ENCODE measurements at places on chromosomes 1 and 21. TPM values are rescaled to one million over a fixed set of nuclear protein-coding genes. Genes with fewer than 3 reads are reported as not detected.
A peak's percentile ranks its signal among the peaks of the same experiment; 100 is the strongest.

DNA sequence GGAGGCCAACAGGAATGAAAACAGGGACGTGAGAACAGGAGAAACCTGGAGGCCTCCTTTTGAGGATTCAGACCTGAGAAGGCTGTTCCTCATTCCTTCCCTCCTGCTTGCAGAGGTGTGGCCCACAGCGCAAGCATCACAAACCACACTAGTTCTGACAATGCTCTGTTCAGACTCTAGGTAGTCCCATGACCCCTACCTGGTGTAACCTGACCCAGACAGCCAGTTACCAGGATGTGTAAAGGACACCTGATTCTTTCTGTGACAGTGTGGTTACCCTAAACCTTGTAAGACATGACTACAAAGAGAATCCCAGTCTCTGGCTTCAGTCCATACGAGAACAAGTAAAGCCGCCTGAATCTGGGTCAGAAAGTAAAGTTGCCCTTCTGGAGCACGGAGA is 3.2 kb downstream of the MECR start:
- no peak for DNase-seq

Gene MSH4
- total RNA-seq = 0.21 TPM

GRCh38 chr1:201299968-201300367 is 16.7 kb downstream of the PKP1 start:
- DNase-seq = no peak

- no peak for DNase-seq
Observed at GRCh38 chr1:119387858-119388257, 19.3 kb downstream of the HAO2 start.

DNA sequence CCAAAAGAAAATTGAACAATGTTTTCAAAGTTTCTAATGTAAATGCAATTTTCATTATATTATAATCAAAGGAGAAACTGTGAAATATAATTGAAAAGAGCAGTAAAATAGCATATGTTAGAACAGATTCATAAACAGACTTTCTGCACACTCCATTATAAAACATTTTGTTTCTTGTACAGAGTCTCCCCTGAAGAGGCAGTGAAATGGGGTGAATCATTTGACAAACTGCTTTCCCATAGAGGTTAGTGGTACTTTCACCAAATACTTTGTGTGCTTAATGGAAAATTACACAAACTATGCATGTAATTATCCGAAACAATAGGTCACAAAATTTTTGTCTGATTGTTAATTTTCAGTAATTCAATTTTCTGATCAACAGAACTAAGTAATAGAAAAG is 1.9 kb downstream of the RGS18 start:
- no peak for DNase-seq

DNA sequence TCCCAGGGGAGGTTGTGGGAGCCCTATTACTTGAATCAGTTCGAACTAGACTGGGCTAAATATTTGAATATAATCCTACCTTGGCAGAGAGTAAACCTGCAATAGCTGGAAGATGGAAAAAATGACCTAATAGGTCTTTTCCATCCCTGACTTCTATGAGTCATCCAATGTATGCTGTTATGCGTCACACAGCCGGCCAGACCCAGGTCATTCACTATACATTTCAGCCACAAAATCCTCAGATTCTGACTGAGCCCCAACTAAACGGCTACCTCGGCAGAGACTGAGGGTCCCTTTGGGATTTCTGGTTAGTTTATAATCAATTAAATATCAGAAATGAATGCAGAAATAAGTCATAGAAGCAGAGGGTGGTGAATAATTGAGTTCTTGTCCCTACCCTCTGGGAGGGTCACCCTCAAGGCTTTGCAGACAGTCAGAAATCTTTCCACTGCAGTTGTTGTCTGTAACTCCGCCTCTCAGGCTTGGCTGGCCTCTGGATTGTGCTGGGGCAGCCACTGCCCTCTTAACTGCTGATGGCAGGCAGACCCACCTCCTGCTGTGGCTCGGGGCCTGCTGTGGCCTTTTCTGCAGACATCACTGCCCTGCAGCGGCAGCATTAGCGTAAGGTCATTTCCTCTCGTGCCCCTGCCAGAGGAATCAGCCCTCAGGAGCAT is 240.5 kb downstream of the TGFB2 start:
- DNase-seq = no peak

DNA sequence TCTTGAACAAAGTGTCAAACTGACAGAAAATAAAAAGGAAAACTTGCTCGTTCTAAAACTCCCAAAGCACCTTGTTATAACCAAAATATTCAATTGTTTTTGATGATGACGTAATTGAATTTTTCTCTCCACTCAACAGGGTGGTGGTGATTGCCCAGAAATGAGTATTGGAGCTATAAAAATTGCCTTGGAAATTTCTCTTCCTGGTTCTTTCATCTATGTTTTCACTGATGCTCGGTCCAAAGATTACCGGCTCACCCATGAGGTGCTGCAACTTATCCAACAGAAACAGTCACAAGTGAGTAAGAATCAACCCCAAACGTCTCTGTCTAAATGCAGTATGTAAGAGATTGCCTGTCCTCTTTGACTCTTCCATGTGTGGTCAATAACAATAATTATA is 130.1 kb downstream of the HMCN1 start:
- no peak for DNase-seq

DNA sequence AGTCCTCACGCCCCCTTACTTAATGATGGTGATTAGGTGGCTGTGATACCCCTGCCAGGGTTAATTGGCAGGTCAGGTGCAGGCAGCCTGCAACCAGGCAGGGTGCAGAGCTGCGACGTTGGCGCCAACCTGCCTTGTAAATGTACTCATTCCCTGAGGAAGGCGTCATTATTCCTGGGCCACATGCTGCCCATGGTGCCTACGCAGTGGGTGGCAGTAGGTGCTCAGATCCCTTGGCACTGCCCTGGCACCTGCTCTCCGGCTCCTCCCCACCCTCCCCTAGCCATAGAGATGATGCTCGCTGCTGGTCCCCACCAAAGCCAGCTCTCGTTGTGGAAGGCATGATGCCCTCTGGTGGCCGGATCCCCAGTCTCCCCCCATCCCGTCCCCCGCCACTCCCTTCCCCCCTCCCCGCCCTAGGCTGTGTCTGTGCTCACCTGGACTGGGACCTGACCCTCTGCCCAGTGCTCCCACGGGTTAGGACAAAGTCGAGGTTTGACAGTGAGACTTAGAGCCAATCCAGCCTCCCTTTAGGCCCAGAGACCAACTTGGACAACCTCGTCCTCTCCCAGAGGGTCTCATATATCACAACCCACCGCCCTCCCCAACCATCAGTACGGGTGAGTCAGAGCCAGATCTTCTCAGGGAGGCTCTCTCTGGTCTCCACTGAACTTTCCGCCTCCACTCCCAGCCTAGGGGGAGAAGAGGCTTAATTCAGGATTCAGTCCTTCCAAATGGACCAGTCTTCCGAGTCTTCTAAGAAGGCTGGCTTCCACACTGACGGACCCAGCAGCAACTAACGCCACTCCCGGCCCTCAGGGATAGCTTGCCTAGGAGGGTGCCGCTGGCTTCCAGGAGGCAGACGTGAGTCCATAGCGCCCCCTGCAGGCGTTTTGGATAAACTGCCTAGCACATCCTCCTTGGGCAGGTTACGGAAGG is 5.7 kb downstream of the KRTCAP2 start:
- DNase-seq = peak; percentile 95

- DNase-seq = no peak
Observed at GRCh38 chr1:31051611-31052010, 13.9 kb downstream of the PUM1 start.

Gene PROK1
- not detected for total RNA-seq

GRCh38 chr21:34693192-34693810 is 24.5 kb downstream of the CLIC6 start:
- peak; percentile 71 for DNase-seq

Gene RBBP4
- total RNA-seq = 331 TPM

DNA sequence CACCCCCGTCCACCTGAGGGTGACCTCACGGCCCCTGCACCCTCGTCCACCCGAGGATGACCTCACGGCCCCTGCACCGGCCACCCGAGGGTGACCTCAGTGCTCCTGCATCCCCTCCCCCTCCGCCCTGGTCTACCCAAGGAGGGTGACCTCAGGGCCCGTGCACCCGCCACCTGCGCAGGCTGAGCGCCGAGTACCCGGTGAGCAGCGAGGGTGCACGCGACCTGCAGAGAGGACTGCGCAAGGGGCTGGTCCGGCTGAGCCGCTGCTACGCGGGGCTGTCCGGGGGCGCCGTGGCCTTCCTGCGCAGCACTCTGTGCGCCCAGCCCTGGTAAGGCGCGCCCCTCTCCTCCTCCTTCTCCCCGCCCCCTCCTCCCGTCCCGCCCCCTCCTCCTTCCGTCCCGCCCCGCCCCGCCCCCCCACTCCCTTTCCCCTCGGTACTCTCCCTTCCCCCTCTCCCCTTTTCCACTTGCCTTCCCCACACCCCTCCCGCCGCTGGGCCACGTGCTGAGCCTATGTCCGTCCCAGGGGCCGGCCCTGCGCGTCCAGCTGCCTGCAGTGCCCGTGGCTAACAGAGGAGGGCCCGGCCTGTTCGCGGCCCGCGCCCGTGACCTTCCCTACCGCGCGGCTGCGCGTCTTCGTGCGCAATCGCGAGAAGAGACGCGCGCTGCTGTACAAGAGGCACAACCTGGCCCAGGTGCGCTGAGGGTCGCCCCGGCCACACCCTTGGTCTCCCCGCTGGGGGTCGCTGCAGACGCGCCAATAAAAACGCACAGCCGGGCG is 28.4 kb downstream of the TRIM11 start:
- DNase-seq = peak; percentile 84

Gene TFF2
- total RNA-seq = not detected

DNA sequence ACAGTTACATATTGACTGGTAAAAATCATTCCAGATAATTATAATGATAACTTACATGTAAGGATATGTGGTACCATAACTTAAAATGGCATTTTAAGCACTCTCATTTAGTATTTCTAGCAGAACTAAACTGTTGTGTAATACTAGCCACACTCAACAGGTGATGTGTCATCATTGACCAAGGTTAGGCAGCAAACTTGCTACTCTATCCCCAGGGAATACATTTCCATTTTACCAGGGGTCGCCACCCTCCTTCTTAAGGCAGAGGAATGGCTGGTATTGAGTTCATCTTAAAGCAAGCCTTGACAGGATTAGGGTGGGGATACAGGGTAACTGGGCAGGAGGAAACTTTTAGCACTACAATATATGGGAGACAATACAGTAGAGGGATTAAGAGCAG is 259.8 kb upstream of the CAMK1G start:
- no peak for DNase-seq

Gene TSSK3
- 1.6 TPM for total RNA-seq

- DNase-seq = no peak
Observed at GRCh38 chr1:109881906-109882287, 28.8 kb upstream of the CSF1 start.

GRCh38 chr1:213622365-213623063 is 365.3 kb upstream of the PROX1 start:
- peak; percentile 45 for DNase-seq

- no peak for DNase-seq
Observed at GRCh38 chr1:225670806-225671733, 18.1 kb upstream of the ENAH start.

Gene C1QA
- total RNA-seq = not detected

DNA sequence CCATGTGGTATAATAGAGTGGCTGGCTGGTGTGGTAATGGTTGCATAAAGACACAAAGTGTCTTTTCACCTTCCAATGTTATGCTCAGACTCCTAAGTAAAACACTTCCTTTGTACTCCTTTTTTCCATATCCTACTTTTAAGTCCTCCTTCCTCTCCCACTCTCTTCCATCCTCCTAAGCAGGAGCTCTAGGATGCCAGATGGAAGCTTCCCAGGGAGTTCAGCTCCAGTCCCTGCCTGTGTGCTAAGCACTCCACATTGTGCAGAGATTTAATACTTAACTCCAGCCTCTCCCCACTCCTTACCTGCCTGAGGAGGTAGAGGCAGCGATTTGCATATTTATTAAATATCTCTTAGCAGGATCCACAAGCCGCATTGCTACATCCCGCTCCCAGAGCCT is 60.5 kb upstream of the IGSF21 start:
- no peak for DNase-seq

Gene RPS8
- 3,005 TPM for total RNA-seq

GRCh38 chr1:29901624-29902325 is 665.5 kb downstream of the PTPRU start:
- DNase-seq = no peak

GRCh38 chr1:17564458-17565393 is 25.2 kb downstream of the ARHGEF10L start:
- DNase-seq = no peak

GRCh38 chr1:22285549-22286396 is 142.9 kb upstream of the WNT4 start:
- DNase-seq = no peak

Gene RHD
- not detected for total RNA-seq

Gene PPM1J
- 0.75 TPM for total RNA-seq

Gene PKLR
- total RNA-seq = not detected

DNA sequence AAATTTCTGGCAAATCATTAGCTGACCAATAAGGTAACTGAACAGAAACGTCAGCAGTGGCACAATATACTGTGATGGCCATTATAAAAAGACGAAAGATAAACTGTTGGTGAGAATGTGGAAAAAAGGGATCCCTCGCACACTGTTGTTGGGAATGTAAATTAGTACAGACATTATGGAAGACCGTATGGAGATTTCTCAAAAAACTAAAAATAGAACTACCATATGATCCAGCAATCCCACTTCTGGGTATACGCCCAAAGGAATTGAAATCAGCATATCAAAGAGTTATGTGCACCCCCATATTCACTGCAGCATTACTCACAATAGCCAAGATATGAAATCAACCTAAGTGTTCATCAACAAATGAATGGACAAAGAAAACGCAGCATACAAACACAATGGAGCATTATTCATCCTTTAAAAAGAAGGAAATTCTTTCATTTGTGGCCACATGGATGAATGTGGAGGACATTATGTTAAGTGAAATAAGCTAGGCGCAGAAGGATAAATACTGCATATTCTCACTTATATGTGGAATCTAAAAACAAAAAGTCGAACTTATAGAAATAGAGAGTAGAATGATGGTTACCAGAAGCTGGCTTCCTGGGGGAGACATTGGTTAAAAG is 257.7 kb downstream of the RHOU start:
- no peak for DNase-seq

DNA sequence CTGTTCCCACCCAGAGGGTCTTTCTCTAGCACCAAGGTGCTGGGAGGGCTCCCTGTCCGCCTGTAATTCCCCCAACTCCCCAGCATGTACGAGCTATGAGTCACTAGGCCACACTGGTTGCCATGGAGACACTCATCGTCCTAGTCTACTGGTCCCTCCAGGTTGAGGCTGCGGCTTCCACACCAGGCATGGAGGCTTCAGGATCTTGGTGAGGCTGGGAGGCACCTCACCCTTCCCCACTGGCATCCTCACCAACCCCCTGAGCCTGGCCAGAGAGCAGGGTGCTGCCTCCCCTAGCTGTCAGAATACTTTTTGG is 75.6 kb upstream of the KAZN start:
- DNase-seq = peak; percentile 6

DNA sequence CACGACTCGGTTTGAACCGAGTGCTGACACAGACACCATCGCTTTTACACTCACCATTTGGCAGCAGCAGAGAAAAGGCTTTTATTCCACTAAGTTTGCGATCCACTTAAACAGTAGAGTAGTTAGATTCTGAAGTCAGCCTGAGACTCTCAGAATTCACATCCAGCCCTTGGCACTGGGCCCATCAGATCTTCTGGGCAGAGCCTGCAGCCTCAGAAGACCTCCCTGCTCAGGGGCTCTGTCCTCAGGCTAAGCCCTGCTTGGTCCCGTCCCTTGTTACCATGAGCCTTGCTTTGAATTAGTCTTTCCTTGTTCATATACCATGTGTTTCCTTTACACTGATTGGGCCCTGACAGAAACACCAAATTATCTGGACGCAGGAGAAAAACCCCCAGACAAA is 41.4 kb upstream of the AJAP1 start:
- DNase-seq = no peak

GRCh38 chr1:224800486-224801119 is 128.9 kb upstream of the DNAH14 start:
- DNase-seq = no peak

Data from activated CD4-positive, alpha-beta T cell treated with anti-CD3 and anti-CD28 coated beads for 36 hours (primary cell).